ENCODE measurements at places on chromosomes 7 and 10.

DNA sequence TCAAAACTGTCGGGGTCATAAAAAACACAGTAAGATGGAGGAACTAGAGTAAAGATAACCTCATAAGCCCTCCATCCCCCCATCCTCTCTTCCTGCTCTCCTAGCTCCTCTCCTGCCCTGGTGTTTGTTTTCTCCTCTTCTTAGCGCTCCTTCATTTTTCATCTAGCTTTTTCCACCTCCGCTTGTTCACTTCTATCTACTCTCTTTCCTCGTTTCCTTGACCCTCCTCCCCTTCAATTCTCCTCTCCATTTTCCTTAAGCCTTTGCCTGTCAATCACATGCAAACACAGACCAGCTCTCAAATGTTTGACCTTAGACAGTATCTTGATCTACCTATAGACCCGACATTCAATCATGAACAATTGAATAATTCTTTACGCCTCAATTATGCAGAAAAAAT is 10.0 kb downstream of the NCAPG2 start:
- DNase-seq: no peak

DNA sequence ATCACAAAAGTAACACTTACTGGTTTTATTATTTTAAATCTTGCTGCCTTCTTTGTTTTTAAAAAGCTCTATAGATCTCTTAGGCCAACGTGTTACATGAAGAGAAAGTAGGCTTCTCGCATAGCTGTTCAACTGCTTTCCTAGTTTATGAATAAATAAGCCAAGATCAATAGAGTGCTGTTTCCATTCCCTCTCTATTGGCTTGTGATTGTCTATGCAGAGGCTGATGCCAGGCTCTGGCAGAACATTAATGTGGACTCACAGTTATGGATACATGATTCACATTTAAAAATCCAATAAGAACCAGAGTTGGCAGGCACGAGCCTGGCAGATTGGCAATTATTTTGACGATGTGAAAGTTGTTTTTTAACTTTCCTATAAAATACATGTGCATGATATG is 137.5 kb downstream of the GNAT3 start:
- no peak for DNase-seq

GRCh38 chr7:41731493-41732435 is 28.9 kb upstream of the INHBA start:
- DNase-seq: no peak

GRCh38 chr10:42864575-42864974 is 82.0 kb downstream of the BMS1 start:
- DNase-seq: no peak

DNA sequence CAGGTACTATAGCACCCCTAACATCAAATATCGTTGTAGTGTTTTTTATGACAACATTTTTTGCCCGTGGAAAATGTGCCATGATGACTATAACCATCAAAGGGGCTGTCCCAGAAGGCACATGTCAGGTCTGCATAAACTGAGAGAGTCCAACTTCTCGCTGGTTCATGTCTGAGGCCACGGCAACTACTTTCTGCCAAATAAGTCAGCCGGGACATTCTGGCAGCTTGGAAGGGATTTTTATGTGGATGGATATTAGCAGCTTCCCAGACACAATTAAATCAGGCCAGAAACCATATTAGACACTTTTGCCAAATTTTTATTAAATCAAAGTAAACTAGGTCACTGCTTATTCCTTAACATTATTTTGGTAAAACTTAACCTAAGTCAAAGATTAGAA is 477.4 kb upstream of the FZD8 start:
- DNase-seq: no peak

Measured in stimulated activated CD8-positive, alpha-beta memory T cell treated with anti-CD3 and anti-CD28 coated beads, Interleukin-4, amount 100 ng/mL, for 4 hours (primary cell).